ENCODE measurements at places on chromosomes 12 and 14.

- no peak for DNase-seq
Observed at GRCh38 chr12:77615332-77615731, 215.4 kb upstream of the NAV3 start.

DNA sequence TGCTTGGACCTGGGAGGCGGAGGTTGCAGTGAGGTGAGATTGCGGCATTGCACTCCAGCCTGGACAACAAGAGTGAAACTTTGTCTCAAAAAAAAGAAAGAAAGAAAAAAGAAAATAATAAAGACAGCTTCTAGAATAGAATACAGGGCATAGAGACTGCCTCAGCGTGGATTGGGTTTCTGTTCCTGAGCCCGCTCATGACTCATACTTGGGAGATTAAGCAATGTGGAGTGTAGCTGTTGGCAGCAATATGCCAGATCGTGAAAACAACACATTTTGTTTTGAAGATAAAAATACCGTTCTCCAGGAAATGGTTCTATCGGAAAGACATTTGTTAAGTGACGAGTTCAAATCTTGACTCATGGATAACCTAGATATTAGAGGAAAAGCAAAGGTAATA, 67.2 kb downstream of the GLT1D1 start:
- DNase-seq: no peak

- DNase-seq: no peak
Observed at GRCh38 chr12:93541578-93542225, 30.8 kb upstream of the SOCS2 start.

DNA sequence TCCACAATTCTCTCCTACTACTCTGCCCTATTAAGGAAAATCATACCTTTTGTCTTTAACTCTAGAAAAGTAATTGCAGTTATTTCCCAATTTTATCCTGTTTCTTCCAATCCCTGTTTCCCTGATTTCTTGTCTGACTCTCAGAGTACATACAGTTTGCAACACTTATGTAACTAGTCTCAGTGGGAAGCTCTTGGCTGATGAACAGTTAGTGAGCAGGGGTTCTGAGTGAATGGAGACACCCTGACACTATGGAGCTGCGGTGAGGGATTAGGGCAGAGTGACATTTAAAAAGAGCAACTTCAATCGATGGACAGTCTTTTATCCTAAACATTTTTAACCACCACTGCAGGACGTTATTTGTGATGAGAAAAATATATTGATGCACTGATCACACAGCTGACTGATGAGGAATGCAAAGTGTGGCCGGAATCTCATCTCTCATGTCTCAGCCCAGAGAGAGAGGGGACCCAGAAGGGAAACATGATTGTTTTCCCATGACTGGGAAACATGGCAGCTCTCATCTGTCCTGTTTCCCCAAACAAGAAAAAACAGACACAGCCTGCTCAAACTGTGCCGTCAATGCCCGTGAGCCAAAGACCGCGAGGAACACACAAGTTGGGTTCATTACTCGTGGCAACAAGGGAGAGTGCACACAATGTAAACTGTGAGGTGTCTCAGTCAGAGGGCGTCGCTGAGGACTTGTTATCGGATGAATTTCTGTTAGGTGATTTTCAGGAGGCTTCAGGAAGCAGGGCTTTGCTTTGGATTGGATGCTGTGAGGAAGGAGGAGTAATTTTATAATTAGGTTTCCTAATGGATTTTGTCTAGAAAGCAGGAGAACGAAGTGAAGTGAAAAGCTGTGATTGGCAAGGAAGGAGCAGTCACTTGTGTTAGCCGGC, 5.2 kb upstream of the SLC6A13 start:
- DNase-seq: no peak

- DNase-seq: no peak
Observed at GRCh38 chr12:15706010-15706676, 83.0 kb downstream of the EPS8 start.

- no peak for DNase-seq
Observed at GRCh38 chr14:102819747-102820330, 42.6 kb downstream of the TRAF3 start.

GRCh38 chr14:94977016-94977415, 180.3 kb downstream of the DICER1 start:
- no peak for DNase-seq

GRCh38 chr14:68145539-68145938, 326.0 kb downstream of the RAD51B start:
- no peak for DNase-seq

DNA sequence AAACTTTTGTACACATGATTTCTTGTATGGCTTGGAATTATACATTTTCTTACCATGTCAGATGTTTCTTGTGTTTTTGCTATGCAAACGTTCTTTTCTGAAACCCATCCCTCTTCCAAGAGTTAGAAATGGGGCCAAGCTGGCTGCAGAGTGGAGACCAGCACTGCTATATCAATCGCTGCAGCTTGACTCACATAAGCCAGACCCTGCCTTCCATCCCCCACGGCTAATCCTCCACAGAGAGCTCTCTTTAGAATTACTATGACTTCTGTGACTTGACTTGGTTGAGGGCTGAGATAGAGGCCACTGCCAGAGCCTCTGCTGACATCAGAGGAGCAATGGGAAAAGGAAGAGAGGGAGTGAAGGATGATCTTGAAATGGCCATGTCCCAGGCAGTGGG, 147.9 kb downstream of the DACT1 start:
- no peak for DNase-seq

DNA sequence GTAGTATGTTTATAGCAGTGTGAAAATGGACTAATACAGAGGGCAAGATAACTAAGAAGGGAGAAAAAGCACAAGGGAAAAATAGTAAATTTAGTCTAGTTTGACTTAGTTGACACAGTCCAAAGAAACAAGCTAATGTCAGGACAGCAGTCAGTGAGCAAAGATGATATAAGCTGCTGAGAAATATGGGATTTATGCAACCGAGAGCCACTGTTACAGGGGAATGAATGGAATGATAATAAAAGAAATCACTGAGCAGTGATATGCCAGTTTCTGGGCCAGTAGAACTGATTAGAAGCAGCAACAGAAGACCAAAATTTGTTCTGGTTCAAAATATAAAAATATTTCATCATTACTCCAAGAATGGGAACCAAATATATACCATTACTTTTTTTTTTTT, 60.1 kb downstream of the R3HDM2 start:
- no peak for DNase-seq

DNA sequence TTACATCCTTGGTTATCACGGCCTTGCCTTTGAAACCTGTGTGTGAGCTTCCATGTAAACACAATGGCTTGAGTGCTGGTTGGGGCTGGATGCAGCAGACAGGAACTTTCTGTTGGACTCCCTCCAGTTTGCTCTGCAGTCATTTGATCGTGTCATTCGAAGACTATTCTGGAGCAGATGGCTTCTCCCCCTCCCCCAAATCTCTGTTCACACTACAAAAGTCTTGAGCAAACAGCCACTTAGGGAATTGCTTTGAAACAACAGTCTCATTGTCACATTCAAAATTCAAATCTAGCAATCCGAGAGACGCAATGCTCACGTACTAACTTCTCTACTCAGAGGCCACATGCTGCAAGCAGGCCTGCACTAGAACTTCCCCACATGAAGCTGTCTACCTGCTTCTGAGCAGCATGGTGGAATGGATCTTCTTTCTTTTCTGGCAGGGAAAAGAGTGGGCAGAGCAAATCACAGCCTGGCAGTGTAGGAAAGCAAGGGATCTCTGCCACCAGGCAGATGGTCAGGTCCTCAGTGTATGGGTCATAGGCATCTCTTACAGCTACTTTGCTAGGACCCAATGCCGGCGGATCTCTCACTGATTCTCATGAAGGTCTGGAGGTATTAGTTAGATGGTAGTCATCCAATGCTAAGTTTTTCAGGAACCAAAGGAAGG, 214.2 kb downstream of the PPM1H start:
- no peak for DNase-seq

DNA sequence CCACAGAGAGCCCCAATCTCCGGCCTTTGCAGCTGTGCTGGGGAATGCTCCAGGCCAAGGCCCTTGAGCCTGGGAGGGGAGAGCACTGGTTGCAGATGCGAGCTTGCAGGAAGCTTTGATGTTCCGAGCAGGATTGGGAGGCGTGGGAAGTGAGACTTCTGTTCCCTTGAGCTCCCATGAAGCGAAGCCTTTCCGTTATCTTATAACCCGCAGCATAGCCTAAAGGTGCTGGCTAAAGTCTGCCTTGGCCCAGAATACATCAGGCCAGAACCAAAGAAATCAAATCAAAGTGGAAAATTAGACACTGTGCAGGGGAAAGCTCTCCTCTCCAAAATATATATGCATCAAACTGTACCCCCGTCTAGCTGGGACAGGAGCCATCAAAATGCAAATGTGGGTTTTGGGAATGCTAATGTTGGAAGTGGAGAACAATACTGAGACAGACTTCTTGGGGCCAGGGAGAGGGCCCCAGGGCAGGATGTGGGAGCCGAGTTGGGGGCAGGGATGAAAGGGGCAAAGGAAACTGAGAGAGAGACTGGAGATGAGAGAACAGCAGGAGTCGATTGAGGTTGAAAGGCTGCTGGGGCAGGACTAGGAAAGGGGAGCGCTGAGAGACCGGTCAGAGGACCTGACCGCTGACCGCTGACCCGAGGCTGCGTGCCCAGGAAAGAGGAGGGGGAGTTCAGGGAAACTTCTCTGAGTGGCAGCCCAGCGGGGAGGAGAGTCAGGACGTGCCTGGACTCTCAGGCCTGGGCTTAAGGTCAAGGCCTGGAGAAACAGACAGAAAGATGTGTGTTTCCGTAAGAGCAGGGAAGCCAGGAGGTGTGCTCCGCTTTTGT, 152.2 kb upstream of the PARP11 start:
- DNase-seq: no peak

DNA sequence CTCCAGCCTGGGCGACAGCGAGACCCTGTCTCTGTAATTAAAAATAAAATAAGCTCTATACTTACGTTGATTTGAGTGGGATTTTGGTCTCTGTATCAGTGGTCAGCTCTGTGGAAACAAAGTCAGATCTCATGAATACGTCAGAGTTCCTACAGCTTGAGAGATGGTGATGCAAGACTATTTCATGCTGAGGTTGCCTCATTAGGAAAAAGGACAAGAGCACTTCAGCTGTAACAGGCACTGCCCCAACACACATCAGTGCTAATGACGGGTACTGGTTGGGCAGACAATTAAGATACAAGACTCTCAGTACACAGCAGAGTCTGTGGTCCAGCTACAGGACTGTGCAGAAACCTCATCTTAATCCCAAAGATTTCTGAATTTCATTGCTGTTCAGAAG, 246.4 kb upstream of the AMIGO2 start:
- no peak for DNase-seq
